ENCODE measurements at places on chromosomes 4 and X. TPM values are rescaled to one million over a fixed set of nuclear protein-coding genes. Genes with fewer than 3 reads are reported as not detected.

GRCh38 chr4:149322203-149322602 lies 493.4 kb downstream of the IQCM start:
- H3K4me3 ChIP-seq = no peak overlapping the region
- no peaks in the 10 kb centered on the region for H3K36me3 ChIP-seq
- no peaks in the 10 kb centered on the region for H3K27me3 ChIP-seq

DNA sequence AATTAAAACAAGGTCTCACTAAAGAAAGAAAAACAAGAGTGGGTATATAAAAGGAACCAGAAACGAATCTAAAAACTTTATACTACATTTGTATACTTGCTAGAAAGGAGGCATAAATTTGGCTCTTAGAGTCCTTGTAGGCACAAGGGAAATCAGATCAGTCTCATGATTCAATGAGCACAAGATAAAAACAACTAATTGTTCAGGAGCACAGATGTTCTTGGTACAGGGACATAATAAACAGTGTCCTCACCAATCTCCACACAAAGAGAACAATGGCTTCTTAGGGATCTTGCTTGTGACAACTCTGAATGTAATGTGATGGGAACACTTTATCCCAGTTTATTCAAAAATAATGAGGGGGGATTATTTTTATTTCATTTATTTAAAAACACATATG lies 28.3 kb downstream of the TMEM144 start:
- no peaks in the 10 kb centered on the region for H3K27me3 ChIP-seq
- no peaks in the 10 kb centered on the region for H3K36me3 ChIP-seq
- H3K4me3 ChIP-seq = no peak overlapping the region
- H3K27ac ChIP-seq = no peak overlapping the region

- H3K27ac ChIP-seq = no peak overlapping the region
- H3K4me3 ChIP-seq = no peak overlapping the region
- H3K36me3 ChIP-seq = no peaks in the 10 kb centered on the region
- DNase-seq = no peak
- no peaks in the 10 kb centered on the region for H3K4me1 ChIP-seq
- H3K27me3 ChIP-seq = no peaks in the 10 kb centered on the region
Observed at GRCh38 chr4:98126141-98126540, 17.1 kb downstream of the STPG2 start.

Gene UBQLN2
- total RNA-seq = 38.2 TPM

DNA sequence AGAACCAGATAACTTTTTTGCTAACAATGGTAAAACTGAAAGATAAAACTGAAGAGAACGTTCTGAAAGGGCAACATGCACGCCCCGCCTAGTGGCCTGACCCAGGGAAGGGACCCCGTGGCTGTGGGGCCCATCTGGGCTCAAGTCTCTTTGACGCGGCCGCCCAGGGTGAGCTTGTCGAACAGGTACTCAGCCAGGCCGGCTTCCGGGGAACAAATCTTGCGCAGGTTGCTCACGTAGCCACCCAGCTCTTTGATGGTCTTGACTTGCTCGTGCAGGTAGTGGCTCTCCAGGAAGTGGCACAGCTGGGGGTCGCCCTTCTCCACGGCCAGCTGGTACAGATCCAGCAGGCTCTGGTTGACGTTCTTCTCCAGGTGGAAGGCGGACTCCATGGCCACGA lies 579 bp downstream of the FTHL17 start:
- no peak for DNase-seq
- H3K4me3 ChIP-seq = no peak overlapping the region
- no peaks in the 10 kb centered on the region for H3K27me3 ChIP-seq
- no peaks in the 10 kb centered on the region for H3K36me3 ChIP-seq
- H3K4me1 ChIP-seq = no peaks in the 10 kb centered on the region

- H3K4me1 ChIP-seq = peaks cover 13% of the 10 kb centered on the region
- no peak for DNase-seq
- H3K27me3 ChIP-seq = peaks cover 5% of the 10 kb centered on the region
Observed at GRCh38 chrX:150205011-150205410, 158.1 kb upstream of the MAMLD1 start.

DNA sequence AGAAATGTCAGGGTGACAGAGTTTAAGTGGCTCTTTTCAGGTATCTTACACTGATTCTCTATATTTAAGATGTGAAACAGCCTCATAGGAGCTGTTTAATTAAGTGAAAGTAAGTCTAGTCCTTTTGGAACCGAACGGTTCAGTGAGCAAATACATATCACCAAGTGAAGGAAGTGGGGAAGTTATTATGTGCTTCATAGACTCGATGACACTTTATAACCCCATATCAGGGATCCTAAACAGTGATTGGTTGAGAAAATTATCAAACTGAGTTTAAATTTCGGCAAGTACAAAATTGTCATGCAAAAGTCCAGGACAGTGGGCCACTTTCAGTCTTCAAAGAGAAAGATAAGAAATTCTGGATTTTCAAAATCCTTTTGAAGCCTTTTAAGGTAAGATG lies at the start of gene DSPP:
TSS of gene DSPP (plus strand) at position 301 of the 400 bp plus-strand sequence. CDS start 2,380 bp downstream, outside the sequence.
- no peaks in the 10 kb centered on the region for H3K27me3 ChIP-seq
- no peaks in the 10 kb centered on the region for H3K4me1 ChIP-seq
- DNase-seq = no peak
- H3K4me3 ChIP-seq = no peak within 1 kb of the TSS
- no peaks in the 10 kb centered on the region for H3K36me3 ChIP-seq
- no peak within 1 kb of the TSS for H3K27ac ChIP-seq

- H3K27me3 ChIP-seq = no peaks in the 10 kb centered on the region
- no peaks in the 10 kb centered on the region for H3K4me1 ChIP-seq
- no peak overlapping the region for H3K4me3 ChIP-seq
- H3K27ac ChIP-seq = no peak overlapping the region
- no peaks in the 10 kb centered on the region for H3K36me3 ChIP-seq
Observed at GRCh38 chr4:26885912-26886274, 25.3 kb downstream of the STIM2 start.

Gene PPA2
- 83.6 TPM for total RNA-seq

DNA sequence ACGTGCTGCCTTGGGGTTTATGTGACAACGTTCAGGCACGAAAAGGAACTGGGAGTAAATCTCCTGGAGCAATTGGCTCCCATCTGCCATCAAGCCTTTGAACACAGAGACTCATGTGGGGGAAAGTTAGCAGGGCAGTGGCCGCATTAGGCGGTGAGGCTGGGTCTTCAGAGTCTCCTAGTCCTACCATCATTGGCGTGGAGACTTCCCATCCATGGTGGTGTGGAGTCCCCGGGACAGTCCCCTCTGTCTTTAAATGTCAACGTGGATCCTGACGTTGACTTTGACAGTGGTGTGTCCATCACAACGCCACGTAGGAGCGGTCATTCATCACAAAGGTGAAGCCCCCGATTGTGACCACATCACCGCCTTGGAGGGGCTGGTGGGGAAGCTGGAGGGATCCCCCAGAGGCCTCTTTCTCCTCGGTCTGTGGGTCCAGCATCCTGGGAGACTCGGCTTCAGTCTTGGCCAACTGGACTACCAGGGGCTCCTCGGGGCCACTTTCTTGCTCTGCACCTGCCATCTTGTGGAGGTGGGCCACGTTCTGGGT lies 21.8 kb downstream of the CRLF2 start:
- H3K4me1 ChIP-seq = no peaks in the 10 kb centered on the region
- no peak overlapping the region for H3K27ac ChIP-seq
- no peaks in the 10 kb centered on the region for H3K36me3 ChIP-seq

Measured in Calu3 (cell line).